DMS79 treated with DMSO at 0.1 percent for 48 hours (cell line): ENCODE measurements at places on chromosomes 11 and 22.

DNA sequence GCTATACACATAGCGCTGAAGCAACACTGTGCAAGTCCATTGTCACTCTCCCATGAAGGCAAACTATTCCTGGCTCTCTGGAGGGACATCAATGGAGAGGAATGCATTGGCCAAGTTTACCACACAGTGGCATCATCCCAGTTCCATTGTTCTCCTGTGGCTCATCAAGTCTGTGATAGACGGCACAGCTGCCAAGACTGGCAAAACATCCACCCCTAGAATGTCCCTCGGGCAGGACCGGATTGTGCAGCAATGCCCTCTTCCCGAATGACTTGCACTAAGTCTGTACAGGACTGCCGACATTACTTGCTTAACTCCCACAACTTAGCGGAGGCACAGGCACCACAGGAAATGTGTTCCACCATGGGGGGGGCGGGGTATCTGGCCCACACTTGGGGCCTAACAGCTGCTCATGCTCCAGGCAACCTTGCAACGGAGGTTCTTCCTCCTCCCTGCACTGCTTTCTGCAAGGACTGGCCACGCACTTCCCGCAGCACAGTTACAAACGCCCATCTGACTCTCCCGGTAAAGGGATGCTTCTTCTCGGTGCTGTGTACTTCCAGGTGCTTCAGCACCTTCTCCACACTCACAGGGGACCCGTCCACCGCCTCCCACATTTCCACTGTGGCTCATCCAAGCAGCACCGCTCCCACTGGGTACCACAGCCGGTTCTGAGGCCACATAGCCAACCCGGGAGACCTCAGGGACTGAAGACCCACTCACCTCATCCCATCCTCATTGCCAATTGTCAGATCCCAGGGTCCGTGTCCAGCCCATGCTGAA, 1309.6 kb upstream of the RAG2 start:
- no peak for DNase-seq

DNA sequence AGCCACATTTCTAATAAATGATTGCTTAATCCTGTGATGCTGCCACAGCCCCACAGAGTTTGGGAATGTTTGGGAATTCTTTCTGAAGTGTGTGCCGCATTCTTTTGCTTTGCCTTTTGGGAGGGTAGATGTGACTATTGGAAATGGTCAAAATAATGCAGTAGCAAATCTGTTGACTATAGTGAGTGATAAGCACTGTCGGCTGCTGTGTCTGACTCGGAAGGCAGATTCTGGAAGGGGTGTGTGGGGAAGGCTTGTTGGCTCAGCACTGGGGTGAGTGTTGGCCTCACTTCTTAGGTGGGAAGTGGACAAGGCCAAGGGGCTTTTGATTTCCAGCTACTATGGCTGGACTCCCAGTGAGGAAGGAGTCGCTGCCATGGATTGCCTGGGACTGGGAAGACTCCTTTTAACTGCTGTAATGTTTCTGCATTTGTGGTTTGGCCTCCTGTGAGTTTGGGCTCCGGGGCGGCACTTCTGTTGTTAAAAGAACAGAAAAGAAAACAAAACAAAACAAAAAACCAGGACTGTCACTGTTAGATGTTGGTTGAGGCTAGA, 20.1 kb downstream of the ZBTB16 start:
- no peak for DNase-seq

- no peak for DNase-seq
Measured at GRCh38 chr11:130516554-130517505, 68.4 kb downstream of the ADAMTS15 start.

DNA sequence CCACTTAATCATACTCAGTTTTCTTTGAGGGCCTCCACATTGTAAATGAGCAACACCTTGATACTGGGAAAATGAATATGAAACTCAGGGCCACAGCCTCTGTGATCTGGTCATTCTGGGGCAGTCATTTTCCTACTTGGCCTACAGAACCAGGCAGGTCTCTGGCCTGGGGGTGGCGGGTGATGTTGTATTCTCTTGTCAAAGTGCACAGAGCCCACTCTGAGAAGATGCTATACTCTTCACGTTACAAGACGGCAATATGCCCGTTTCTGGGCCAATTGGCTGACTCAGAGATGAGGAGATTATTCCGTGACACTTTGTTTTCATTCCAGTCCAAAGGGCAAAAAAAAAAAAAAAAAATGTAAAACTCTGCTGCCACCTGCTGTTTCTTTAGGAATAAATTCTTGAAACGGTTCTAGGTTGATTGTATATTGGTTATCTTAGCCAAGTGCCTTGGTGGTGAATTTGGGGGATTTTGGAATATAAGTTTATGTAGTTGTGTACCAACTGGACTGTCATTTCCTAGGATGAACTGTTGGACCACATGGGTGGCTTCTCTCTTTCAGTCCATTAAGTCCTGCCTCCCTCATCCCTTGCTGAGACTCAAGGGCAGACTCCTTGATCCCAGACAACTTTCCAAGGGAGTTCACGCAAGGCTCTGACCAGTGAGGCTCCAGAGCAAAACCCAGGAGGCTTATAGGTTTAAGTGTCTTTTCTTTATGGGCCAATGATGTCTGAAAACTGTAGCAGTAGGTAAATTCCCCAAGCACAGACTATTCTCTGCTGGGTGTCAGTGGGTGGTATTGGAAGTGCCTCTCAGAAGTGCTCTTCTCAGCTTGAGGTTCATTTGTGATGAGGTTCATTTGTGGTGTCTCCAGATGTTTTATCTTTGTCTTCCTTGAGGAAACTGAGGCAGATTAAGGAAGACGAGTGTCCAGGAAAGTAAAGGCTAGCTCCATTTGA, 18.2 kb downstream of the ADM start:
- peak; percentile 62 for DNase-seq

DNA sequence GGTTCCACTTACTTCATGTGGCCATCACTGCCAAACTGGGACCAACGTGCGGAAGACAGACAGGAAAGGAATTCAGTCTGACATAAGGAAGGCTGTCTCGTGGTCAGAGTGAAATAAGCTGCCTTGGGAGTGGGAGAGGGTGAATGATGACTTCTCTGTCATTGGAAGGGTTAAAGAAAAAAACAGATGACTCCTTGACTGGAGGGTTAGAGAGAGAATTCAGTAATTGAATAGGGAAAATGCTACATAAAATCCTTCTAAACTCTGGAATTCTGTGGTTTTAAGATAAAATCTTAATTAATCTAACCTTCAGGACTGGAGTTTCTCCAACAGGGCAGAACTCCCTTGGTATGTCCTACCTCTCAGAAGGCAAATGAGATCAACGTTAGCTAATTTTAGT, 33.8 kb downstream of the RAB30 start:
- DNase-seq, result no peak

DNA sequence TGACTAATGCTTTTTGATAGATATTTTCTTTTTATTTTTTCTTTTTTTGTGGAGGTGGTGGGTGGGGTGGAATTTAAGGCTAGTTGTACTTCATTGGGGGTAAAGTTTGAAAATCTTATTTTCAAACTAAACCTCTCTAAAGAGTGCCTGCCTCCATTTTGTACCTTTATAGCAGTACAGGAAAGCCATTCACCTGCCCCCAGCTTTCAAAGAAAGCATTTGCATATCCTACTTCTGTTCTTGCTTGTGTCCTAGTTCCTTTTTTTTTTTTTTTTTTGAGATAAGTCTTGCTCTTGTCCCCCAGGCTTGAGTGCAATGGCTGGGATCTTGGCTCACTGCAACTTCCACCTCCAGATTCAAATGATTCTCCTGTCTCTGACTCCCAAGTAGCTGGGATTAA, 766.2 kb upstream of the LRRC4C start:
- DNase-seq, result no peak

DNA sequence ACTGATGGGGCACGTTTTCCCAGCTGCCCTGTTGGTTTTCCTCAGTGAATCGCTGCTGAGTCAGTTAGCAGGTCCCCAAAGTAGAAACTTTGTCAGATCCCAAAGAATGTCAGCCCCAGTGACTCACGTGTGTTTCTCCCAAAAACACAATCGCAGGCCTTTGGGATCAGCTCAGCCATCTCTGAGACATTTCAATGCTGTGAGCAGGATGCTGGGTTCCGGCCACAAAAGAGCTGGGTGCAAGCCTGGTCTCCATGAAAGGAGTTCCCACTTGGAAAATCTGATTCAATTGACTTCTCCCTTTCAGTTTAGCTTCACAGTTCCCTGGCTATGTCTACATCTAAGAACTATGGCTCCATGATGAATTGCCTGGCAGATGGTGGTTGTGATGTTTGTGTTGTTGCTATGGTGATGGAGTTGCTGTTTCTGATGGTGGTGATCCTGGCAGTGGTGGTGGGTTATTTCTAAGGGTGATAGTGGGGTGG, 28.0 kb downstream of the MYEOV start:
- no peak for DNase-seq

- peak; percentile 12 for DNase-seq
Measured at GRCh38 chr22:36528341-36528740, 625 bp downstream of the EIF3D start.

DNA sequence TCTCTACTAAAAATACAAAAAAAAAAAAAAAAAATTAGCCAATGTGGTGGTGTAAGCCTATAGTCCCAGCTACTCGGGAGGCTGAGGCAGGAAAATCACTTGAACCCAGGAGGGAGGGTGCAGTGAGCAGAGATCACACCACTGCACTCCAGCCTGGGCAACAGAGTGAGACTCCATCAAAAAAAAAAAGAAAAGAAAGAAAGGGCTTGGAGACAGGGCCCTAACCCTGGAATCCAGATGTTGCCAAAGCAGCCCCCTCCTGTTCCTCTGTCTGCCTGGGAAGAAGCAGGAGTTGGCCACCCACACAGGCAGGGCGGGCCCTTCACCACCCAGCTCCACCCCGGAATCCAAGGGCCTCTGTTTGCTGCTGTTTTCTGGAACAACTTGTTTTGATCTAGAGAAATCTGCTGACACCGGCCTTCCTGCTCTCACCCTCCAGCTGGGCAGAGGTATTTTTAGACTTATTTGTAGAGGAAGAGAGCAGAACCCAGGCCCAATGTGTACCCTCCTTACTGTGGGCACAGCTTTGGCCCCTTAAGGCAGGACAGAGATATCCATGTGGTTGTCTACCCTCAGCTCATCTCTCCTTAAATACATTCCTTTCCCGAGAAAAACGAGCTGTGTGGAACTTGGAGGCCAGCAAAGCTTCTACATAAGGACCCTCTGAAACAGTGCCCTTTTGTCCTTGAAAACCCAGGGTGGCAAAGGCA, 2.7 kb upstream of the NEAT1 start:
- peak; percentile 91 for DNase-seq

GRCh38 chr11:44939673-44940395, 10.8 kb downstream of the TP53I11 start:
- DNase-seq, result no peak

DNA sequence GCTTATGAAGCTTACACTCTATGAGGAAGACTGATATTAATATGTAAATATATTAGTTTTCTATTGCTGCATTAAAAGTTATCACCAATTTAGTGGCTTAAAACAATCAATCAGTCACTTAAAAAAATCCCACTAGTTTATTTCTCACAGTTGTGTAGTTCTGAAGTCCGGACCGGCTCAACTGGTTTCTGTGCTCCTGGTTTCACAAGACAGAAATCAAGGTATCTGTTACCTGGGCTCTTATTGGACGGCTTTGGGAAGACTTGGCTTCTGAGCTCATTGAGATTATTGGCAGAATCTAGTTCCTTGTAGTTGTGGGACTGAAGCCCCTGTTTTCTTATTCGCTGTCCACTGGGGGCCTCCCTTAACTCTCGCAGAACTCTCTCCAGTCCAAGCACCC, 343.0 kb downstream of the RAB38 start:
- no peak for DNase-seq

- no peak for DNase-seq
Measured at GRCh38 chr11:45676522-45677095, 11.2 kb upstream of the CHST1 start.

GRCh38 chr11:43138621-43139140, 173.1 kb upstream of the API5 start:
- DNase-seq, result no peak

- no peak for DNase-seq
Measured at GRCh38 chr11:36057379-36058042, 113.6 kb downstream of the LDLRAD3 start.

DNA sequence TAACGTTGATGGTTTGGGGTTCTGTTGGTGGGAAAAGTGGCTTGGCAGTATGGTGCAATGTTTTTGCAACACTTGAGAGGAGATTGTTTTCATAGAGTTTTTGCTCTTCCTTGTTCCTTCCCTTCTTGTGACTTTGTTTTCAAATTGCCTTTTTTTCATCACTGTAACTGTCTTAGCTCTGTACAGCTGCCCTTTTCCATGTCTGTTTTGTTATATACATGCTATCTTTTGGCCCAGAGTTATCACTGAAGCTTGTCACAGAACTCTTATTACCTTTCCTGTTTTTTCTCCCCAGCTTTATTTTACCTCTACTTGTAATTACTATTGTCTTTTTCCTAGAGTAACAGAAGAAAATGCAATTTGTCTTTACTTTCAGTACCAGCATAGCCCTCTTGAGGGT, 154.1 kb downstream of the DDX10 start:
- no peak for DNase-seq

GRCh38 chr11:1863352-1864216, 10.7 kb downstream of the LSP1 start:
- no peak for DNase-seq

DNA sequence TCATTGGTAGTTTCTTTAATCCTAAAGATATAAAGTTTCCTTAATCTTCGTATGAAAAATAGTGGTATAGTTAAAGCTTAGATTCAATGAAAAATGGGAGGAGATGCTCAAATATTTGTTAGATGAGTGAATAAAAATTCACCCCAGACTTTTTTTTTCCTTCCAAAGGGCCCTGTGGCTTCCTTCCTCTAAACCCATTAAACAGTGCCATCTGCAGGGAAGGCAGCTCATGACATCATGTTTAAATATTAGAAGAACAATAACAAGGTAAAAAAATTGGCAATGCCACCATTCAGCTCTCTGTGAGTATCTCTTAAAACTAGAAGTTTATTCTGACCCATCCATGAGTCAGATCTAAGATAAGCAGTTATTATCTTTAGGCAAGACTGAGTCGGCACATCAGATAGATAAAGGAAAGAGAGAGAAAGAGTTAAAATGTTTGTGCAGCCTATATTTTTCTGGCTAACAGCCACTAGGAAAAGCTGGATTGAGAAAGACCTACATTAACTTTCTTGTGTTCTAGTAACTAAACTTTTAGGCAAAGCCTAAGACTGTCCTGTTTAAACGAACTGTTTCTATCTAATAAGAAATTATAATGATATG, 19.1 kb upstream of the OOSP1 start:
- DNase-seq, result no peak

GRCh38 chr11:125561924-125562323, 7.4 kb upstream of the EI24 start:
- no peak for DNase-seq

DNA sequence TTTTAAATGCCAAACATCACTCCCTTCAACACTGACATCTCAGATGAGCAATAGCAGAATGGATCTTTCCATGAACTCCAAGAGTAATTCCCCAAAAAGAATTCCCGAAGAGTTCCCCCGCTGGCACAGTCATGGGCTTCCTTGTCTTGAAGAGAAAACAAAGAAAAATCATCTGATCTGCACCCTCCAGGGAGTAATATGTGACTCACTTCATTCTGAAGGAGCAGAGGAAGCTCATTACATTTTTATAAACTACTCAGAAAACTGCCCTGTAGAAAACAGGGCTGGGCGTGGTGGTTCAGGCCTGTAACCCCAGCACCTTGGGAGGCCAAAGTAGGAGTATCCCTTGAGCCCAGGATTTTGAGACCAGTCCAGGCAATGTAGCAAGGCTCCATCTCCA, 35.7 kb downstream of the CELSR1 start:
- no peak for DNase-seq

- no peak for DNase-seq
Measured at GRCh38 chr11:103175461-103176129, 66.4 kb downstream of the DYNC2H1 start.

- no peak for DNase-seq
Measured at GRCh38 chr11:43581370-43582023, 99.0 kb upstream of the HSD17B12 start.

GRCh38 chr11:40207416-40207815, 1252.0 kb downstream of the LRRC4C start:
- no peak for DNase-seq

- DNase-seq, result no peak
Measured at GRCh38 chr11:72535194-72535547, 100.8 kb upstream of the CLPB start.
